ENCODE measurements at places on chromosomes 1 and 21.

GRCh38 chr1:101253976-101254674 is 17.3 kb downstream of the S1PR1 start:
- DNase-seq: no peak

DNA sequence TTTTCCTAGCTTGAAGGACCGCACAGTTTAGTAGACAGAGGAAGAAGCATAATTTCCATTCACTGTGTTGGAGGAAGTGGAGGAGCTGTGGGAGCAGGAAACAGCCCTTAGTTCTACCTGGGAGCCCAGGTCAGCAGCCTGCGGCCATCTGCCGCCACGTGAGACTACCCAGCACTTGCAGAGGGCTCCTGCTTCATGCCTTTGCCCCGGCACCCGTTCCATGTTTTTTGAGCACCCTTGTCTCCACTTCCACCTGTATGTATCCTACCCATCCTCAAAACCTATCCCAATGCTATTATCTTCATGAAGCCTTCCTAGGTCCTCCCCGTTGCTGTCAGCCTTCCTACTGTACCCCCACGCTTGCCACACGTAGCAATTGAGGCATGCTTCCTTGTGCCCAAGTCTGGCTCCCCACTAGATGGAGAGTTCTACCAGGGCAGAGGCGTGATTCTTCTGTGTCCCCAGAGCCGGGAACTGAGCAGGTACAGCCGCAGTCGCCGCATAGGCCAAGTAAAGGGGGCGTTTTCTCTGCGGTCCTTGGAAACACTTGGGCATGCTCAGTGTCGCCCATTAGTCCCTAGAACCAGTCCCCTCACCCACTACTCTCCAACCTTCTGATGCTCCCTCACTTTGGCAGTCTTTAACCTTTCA is 1.9 kb downstream of the SLC6A9 start:
- peak; percentile 41 for DNase-seq

DNA sequence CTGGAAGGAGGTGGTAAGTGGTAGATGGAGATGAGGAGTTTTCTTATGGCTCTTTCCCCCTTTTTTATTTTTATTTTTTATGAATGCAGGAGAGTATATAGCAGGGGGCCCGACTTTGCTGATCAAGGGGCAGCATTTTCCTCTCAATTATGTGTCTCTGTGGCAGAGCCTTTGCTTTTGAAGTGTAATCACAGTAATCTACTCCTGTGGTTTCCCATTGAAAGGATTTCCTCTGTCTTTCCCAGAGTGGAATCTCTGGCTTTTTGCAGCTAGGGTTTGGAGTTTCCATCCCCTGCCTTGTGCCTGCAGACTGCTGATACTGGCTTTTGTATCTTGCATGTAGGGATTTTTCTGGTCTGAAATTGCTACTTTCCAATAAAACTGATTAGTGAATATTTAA is 29.1 kb downstream of the ARID1A start:
- DNase-seq: no peak

DNA sequence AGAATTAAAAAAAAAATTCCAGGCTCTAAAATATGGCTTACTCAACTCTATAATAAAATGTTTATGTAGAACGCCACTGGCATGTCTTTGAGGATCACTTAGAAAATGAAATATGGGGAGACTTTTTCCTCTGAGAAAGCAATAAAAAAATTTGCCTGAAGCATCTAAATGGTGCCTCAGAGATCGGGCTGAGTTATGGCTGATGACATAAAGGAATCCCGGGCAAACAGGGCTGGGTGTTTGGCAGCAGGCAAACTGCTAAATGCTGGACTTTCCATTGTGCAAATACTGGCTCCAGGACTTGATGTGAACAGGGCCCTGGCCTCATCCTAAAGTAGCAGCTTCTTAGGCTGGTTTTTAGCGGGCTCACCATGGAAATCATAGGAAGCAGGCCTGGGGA is 44.5 kb upstream of the C1orf87 start:
- no peak for DNase-seq

DNA sequence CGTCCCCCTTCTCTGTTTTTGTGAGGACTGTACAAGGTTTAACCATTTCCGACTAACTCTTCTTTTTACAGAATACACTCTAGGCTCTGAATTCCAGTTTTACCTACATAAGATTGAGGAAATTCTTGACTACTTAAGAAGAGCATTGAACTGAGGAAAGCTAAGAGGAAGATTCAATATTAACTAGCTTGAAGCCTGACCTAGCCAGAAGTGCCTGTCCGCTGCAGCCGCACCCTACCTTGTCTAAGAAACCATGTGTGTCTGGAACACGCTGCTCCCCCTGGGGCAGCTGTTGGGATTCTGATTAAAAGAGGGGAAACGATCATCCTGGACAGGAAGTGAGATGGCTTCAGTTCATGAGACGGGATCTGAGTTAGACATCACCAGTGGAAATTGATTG is 28.9 kb downstream of the CA6 start:
- no peak for DNase-seq

DNA sequence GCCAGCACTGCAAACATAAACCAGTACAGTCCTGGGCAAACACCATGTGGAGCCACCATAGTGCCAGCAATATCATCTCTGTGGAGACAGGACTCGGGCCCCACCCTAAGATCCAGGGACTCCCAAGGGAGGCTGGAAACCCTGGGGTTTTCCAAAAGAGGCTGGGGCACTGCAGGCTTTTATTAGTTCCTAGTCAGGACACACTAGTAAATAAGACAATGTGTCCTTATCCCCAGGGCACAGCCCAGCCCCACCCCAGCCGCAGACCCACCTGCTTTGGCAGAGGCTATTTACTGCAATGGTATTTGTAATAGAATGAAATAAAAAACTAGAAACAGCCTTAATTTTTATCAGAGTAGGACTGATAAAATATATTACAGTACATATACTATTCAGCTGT is 486 bp upstream of the GJB3 start:
- DNase-seq: no peak

Measured in effector CD8-positive, alpha-beta T cell (primary cell).